M059J (cell line): ENCODE measurements at places on chromosomes 5 and 9.

DNA sequence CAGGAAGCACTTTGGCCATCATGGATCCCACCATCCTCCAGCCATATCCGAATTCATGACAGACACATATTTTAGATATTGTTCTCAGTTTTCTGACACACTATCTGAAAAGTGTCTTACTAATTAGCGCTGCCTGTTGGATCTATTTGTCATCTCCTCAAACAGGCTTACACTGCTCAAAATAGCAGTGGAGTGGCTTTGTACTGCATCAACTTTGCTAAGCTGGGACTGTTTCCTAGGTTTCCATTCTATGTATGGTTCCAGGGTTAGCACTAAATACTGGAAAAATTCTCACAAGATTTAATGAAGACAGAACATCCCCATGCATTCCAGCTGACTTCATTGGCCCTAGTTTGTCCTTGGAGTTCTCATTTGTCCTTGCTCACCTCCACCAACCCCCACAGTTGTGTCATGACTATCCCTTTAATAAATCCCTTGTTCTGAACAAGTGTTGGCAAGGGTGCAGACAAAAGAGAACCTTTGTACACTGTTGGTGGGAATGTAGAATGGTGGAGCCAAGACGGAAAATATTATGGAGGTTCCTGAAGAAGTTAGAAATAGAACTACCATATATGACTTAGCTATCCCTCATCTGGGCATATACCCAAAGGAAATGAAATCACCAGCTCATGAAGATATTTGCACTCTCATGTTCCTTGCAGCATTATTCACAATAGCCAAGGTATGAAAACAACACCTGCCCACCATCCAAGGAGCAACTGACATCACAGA, 136.5 kb upstream of the RAI14 start:
- DNase-seq, result peak; percentile 67

DNA sequence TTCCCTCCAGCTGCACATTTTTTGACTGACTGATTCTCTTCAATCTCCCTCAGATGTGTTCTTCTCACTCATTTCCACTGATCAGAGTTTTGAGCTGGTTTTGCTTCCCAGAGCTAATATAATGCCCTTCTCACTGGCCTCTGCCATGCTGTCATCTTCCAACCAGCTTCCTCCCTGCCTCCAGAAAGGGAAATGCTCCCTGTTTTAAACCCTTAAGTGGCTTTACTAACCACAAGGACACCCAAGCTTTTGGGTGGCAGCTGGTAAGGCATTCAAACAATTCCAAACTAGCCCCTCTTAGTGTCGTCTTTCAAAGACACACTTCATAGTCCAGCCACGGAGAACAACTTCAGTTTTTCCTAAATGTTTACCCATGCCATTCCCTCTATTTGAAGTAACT, 172.5 kb downstream of the CRB2 start:
- DNase-seq, result no peak

- DNase-seq, result no peak
These were observed 10.6 kb downstream of the FSD1L start for GRCh38 chr9:105458404-105458803.

DNA sequence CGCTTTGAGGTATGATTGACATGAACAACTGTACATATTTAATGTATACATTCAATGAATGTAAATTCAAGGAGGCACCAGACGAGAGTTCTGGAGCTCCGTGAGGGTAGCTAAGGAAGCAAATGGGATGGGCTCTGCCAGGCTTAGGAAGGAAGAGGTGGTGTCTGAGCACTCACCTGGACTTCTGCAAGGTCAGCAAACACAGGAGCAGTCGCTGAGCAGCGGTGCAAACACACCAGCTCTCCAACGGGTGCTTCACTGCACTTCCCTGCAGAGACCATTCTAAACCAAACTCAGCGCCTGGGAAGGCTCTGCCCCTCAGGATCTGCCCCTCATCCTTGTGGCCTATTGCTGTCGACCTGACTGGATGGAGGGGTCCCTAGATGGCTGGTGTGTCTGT, 101.5 kb downstream of the COL23A1 start:
- DNase-seq, result no peak

DNA sequence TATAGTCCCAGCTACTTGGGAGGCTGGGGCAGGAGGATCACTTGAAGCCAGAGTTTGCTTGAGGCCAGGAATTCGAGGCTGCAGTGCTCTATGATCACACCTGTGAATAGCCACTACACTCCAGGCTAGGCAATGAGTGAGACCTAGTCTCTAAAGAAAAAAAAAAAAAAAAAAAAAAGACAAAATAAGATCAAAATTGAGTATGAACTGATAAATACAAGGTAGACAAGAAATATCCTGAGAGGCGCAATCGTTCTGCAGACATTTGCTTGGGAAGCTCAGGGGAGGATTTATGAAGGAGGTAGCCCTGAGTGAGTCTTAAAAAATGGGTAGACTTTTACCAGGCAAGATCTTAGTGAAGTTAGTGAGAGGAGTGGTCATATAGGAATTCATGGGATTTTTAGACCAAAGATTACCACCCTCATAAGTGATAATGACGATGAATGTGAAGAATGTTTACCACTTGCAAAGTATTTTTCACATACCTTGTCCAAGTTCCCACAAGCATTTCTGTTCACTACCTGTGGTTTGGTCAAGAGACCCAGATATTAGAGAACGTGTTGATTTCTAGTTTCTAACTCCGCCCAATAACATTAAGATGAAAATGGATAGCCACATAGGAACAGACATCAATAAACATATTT, 4.4 kb downstream of the PDCD1LG2 start:
- DNase-seq, result peak; percentile 21

GRCh38 chr5:139248826-139249453, 44.6 kb upstream of the MATR3 start:
- DNase-seq, result no peak

DNA sequence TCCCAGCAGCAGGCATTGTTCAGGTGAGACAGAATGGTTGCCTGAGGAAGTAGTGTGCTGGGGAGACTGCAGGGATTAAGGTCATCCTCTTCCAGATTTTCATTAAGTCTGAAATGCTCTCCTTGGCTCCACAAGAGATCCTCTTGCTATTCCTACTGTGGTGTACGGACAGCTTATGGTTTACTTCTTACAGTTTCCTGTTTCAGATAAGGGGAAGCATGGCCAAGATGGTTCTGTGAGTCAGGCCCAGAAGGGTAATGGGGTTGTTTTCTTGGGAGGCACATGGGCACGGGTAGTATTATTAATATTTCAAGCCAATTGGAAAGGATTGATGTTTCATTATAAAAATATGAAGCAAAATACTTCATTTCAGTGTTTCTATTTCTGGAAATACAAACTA, 42.9 kb downstream of the GLRX start:
- DNase-seq, result no peak

GRCh38 chr5:57332361-57332760, 150.2 kb downstream of the ACTBL2 start:
- DNase-seq, result no peak

- DNase-seq, result no peak
These were observed 46.4 kb upstream of the WWC1 start for GRCh38 chr5:168244838-168245559.

GRCh38 chr5:35884773-35885172, 28.1 kb downstream of the IL7R start:
- DNase-seq, result no peak

DNA sequence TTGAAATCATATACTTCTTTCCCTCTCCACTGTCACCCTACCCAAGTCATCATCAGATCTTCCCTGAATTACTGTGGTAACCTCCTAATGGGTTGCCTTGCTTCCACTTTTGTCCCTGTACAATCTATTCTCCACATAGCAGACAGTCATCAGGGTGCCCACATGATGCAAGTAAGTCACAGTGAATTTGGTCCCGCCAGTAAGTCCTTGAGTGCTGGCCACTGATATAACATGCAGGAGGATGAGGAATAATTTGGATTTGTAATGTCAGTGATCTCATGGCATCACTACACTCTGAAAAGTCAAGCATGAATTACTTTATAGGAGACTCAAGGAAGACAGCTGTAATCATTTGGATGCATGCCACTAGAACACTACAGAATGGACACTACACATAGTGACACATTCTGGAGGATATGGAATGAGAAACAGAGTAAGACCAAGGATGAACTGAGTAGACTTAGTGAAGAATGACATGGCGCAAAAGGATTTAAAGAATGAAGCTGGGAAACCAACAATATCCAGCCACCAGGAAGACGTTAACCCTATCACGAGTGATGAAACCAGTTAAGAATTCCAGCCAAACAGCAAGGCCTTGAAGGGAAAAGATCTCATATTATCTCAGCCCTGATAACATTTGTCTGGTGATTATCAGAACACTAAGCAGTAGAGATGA, 28.6 kb downstream of the MARCHF3 start:
- DNase-seq, result peak; percentile 92

DNA sequence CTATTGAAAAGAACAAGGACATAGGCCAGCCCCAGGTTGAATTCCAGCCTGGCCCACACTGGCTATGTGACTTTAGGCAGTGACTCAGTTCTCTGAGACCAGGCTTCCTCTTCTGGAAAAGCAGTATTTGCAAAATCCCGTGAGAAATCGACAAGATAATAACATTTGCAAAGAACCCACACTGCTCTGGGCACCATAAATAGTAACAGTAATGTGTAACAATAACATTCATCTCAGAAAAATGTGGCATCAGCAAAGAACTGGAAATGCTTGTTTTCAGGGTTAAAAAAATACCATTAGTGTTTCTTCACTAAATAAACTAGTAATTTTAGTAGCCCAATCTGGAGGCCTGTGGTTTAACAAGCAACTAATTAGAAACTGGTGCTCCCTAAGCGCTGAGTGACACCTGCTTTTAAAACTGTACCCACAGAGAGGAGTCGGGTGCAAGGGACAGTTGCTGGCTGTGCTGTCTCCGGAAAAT, 148.4 kb downstream of the TTLL11 start:
- DNase-seq, result peak; percentile 85

GRCh38 chr9:77680581-77680980, 32.5 kb upstream of the GNA14 start:
- DNase-seq, result no peak

DNA sequence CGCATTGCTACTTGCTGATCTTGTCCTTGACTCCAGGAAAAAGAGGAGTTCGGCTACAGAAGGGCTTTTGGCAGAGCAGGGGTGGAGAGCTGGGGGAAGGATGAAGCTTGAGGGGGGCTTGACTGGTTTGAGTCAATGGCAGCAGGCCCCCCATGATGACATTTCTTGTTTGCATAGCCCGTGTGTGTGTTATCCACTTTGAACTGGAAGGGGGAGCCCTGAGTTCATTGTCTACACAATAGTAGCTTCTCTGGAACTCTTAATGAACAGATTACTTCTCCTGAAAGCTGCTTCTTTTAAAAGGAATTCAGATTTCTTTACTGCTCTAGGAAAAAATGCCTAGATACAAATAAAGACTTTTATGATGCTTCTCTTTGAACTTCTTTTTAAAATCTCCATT, 2.3 kb downstream of the IFNB1 start:
- DNase-seq, result no peak

GRCh38 chr5:40734986-40735385, 20.8 kb downstream of the TTC33 start:
- peak; percentile 80 for DNase-seq

GRCh38 chr9:93268551-93269314, 84.8 kb downstream of the WNK2 start:
- no peak for DNase-seq

GRCh38 chr9:518540-518939, 303.9 kb downstream of the DOCK8 start:
- no peak for DNase-seq

DNA sequence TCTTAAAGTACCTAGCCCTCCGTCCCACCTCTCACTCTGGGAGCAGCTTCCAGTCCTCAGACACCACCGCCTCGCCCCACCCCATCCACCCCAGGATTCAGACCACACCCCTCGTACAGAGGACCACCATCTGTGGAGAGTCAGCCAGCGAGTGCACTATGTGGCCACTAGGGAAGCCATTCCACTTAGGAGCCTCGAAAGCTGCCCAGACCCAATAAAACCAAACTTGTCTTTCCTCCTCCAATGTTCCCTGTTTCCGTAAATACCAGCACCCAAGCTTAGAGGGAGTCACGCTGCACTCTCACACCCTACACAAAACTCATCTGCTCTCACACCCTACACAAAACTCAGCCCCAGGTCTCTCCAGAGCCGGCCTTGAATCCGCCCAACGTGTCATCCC, 1.9 kb downstream of the GCNT4 start:
- peak; percentile 29 for DNase-seq

GRCh38 chr5:150266871-150267291, 22.7 kb downstream of the CAMK2A start:
- DNase-seq, result no peak

GRCh38 chr5:113171520-113171919, 194.9 kb downstream of the DCP2 start:
- DNase-seq, result no peak

DNA sequence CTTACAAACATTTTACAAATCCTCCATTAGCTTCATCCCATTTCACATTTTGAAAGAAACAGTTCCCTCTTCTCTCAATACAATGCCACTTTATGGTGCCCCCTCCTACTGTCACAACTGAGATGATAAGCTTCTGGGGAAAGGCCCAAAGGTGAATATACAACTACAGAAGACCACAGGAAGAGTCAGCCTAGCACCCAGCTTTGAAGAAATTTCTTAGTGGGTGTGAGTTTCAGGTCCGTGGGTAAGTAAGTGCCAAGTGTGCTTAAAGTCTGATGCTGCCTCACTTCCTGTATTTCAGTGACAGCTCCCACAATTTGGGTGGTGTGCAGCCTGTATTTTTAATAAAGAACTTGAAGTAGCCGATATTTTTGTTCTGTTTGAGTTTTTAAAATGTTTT, 68.1 kb downstream of the ARHGEF28 start:
- no peak for DNase-seq

- peak; percentile 26 for DNase-seq
These were observed 88.5 kb downstream of the NDFIP1 start for GRCh38 chr5:142197098-142197497.

GRCh38 chr5:78430866-78431265, 70.4 kb downstream of the SCAMP1 start:
- DNase-seq, result no peak

DNA sequence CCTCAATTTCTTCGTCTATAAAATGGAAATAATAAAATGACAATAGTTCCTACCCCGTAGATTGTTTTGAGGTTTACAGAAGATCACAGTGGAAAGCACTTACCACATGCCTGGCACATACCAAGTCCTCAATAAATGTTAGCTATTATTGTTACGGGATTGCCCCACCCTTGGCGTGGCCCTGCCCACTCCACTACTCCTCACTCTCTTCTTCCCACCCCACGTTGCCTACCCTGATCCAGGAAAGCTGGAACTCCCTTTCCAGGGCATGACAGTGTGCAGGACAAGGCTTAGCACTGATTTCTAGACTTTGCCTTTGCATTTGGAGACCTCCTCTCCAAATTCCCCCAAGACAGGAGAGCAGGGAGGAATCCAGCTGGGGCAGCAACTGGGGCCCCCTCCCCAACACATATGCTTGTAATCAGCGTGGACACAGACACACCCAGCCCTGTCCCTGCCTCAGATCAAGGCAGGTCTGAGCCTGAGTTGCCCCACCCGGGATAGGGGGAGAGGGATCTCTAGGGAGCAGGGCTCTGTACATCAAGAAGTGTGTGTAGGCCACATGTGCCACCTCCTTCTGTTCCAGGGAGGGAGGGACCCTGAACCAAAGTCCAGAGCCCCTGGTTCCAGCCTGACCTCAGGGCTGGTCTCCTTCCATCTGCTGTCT, 6.7 kb downstream of the SLC4A9 start:
- no peak for DNase-seq

GRCh38 chr5:133942614-133943474, 25.6 kb downstream of the C5orf15 start:
- peak; percentile 65 for DNase-seq

GRCh38 chr5:104213216-104213615, 650.6 kb upstream of the NUDT12 start:
- DNase-seq, result no peak

- no peak for DNase-seq
These were observed 27.3 kb upstream of the EDIL3 start for GRCh38 chr5:84411832-84412605.

- DNase-seq, result no peak
These were observed 23.2 kb upstream of the RFK start for GRCh38 chr9:76417394-76417793.
